Lung microvascular endothelial cell (primary cell): ENCODE measurements at places on chromosomes 5 and 9.

GRCh38 chr9:124394167-124394566, 21.1 kb downstream of the PSMB7 start:
- DNase-seq = no peak

GRCh38 chr9:110672873-110673510, 4.4 kb downstream of the MUSK start:
- DNase-seq = no peak

DNA sequence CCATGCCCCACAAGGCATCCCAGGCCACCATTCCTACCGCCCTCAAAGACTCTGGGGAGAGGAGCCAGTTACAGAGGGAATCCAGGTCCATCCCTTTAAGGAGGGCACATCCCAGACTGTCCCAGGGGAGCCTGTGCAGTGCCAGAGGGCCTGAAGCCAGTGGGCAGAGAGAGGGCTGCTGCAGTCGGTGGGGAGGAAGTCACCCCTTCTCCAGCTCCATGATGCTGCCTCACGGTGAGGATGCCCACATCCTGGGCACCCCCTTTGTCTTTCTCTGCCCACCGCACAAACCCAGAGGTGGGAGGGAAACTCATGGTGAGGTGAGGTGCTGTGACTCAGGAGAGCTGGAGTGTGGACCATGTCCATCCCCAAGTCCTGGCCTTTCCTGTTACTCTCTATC, 26.2 kb upstream of the ANKRD33B start:
- no peak for DNase-seq

- DNase-seq = peak; percentile 6
Observed at GRCh38 chr9:15824310-15824709, 271.5 kb downstream of the CCDC171 start.

GRCh38 chr9:76676857-76677256, 87.4 kb upstream of the PCA3 start:
- DNase-seq = peak; percentile 23
